WTC11 (cell line): ENCODE measurements at places on chromosomes 1 and 21. TPM values are rescaled to one million over a fixed set of nuclear protein-coding genes. Genes with fewer than 3 reads are reported as not detected.
A peak's percentile ranks its signal among the peaks of the same experiment; 100 is the strongest.

DNA sequence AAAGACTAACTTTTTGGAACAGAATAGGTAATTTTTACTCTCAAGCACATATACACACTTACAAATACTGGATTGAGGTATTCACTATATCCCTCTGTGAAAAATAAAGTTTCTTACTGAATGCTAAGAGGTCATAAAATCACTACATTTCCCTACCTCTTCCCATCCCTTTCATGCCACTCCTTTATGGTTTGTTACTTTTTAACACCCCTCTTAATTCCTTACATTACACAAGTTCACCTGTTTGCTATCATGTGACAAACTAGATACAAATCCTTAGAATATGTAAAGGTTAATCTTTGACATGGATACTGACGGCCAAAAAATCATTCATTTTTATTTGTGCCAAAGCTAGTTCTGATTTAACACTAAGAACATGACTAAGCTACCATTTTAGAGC is 6.8 kb upstream of the DCAF6 start:
- no peak overlapping the region for H3K4me3 ChIP-seq
- H3K27me3 ChIP-seq: no peaks in the 10 kb centered on the region
- no peaks in the 10 kb centered on the region for H3K36me3 ChIP-seq
- peaks cover 37% of the 10 kb centered on the region for H3K4me1 ChIP-seq

DNA sequence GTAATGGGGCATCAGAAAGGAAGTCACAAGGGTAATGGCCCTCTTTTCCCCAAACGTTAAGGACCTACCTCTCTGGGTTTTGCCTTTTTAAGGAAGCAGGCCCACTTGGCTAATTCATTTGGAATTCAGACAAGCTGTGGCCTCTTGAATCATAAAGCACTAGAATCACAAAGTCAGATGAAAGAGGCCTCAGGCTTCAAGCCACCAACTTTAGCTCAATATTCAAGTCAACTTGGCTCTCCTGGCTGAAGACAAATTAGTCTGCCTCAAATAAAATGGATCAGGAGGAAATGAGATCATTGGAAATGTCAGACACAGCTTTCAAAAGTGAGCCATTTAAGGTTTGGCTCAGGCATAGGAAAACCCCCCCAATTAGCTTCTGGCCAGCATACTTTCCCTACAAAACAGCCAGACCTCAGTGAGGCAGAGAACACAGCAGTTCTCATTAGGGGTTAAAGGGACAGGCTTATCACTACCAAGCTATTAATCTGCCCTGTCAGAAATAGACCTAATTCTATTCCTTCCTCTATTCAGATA is 34.3 kb downstream of the SLC35D1 start:
- DNase-seq: no peak
- no peak overlapping the region for H3K4me3 ChIP-seq
- H3K27ac ChIP-seq: peak overlapping the region; percentile 30; the same call in 1 of the 2 replicates
- H3K4me1 ChIP-seq: peaks cover 29% of the 10 kb centered on the region
- H3K36me3 ChIP-seq: no peaks in the 10 kb centered on the region

DNA sequence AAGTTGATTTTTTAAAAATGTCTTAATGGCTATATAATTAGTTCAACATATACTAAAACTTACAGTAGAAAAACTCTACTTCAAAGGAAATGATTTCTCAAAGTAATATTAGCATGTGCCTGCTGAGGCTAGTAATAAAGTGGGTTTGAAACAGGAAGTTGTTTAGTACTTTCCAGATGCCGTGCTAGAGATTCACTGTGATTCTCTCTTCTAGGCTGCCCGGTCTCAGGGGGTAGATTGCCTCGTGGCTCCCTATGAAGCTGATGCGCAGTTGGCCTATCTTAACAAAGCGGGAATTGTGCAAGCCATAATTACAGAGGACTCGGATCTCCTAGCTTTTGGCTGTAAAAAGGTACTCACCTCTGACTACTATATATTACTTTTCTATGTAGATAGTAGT is 9.1 kb downstream of the EXO1 start:
- H3K27me3 ChIP-seq: no peaks in the 10 kb centered on the region
- H3K36me3 ChIP-seq: peaks cover 65% of the 10 kb centered on the region
- H3K4me1 ChIP-seq: no peaks in the 10 kb centered on the region
- no peak overlapping the region for H3K27ac ChIP-seq
- H3K4me3 ChIP-seq: no peak overlapping the region

- no peak overlapping the region for H3K27ac ChIP-seq
- no peak overlapping the region for H3K4me3 ChIP-seq
- peaks cover 32% of the 10 kb centered on the region for H3K4me1 ChIP-seq
- H3K27me3 ChIP-seq: no peaks in the 10 kb centered on the region; the same call in 1 of the 2 replicates
These were observed 40.4 kb downstream of the KCNJ15 start for GRCh38 chr21:38297194-38297631.

- no peaks in the 10 kb centered on the region for H3K4me1 ChIP-seq
- no peak overlapping the region for H3K27ac ChIP-seq
- DNase-seq: no peak
- H3K27me3 ChIP-seq: no peaks in the 10 kb centered on the region
- no peak overlapping the region for H3K4me3 ChIP-seq
These were observed 68.2 kb downstream of the ERO1B start for GRCh38 chr1:236213534-236213933.

DNA sequence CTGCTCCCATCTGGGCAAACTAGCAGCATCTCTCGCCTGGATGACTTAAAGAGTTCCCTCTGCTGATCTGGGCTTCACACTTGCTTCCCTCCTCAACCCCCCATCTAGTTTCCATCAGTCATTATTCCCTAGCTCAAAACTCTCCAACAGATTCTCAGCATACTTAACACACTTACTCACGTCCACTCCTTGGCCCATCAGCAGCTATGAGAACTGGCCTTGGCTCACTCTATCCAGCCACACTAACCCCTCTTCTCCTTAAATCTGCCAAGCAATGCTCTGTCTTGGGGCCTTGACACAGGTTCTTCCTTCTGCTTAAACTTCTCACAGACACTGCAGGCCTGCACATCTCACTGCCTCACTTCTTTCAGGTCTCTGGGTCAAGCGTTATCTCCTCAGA is 41.6 kb downstream of the GNG12 start:
- H3K27ac ChIP-seq: peak overlapping the region; percentile 11
- peaks cover 3% of the 10 kb centered on the region; the same call in 1 of the 2 replicates for H3K36me3 ChIP-seq
- H3K4me3 ChIP-seq: no peak overlapping the region
- no peaks in the 10 kb centered on the region for H3K27me3 ChIP-seq
- peaks cover 53% of the 10 kb centered on the region for H3K4me1 ChIP-seq

- no peaks in the 10 kb centered on the region for H3K4me1 ChIP-seq
- peaks cover 58% of the 10 kb centered on the region for H3K27me3 ChIP-seq
- H3K27ac ChIP-seq: no peak overlapping the region
- DNase-seq: no peak
- no peak overlapping the region for H3K4me3 ChIP-seq
These were observed 1528.6 kb upstream of the TPTE start for GRCh38 chr21:8992731-8993174.

DNA sequence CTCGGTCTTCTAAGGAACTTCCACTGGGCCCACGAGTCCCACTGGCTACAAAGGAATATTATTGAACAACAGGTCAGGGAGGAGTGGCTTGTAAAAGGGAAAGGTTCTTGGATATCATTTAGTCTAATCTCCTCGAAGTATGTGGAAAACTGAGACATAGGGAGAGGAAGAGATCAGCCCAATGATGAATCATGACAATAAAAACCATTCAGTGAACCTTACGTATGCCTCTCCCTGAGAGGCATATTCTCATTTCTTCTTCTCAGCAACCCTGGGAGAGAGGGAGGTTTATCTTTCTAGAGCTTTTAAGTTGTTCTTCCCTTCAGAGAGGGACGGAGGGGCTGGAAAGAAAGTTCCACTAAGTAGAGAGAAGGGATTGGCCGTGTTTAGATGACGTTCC is 5.3 kb upstream of the MOB3C start:
- peaks cover 9% of the 10 kb centered on the region for H3K4me1 ChIP-seq
- peaks cover 25% of the 10 kb centered on the region for H3K27me3 ChIP-seq
- no peaks in the 10 kb centered on the region for H3K36me3 ChIP-seq
- H3K4me3 ChIP-seq: no peak overlapping the region

- peak overlapping the region; percentile 46; the same call in 1 of the 2 replicates for H3K4me3 ChIP-seq
- peaks cover 2% of the 10 kb centered on the region; the same call in 1 of the 2 replicates for H3K36me3 ChIP-seq
- no peak overlapping the region; the same call in 1 of the 2 replicates for H3K27ac ChIP-seq
- DNase-seq: no peak
- no peaks in the 10 kb centered on the region for H3K27me3 ChIP-seq
- H3K4me1 ChIP-seq: peaks cover 11% of the 10 kb centered on the region
These were observed 2.3 kb downstream of the FAAP20 start for GRCh38 chr1:2192031-2192995.

GRCh38 chr1:185520188-185520920 is 203.3 kb upstream of the IVNS1ABP start:
- H3K36me3 ChIP-seq: peaks cover 76% of the 10 kb centered on the region
- peaks cover 5% of the 10 kb centered on the region; the same call in 1 of the 2 replicates for H3K27me3 ChIP-seq
- DNase-seq: no peak
- no peaks in the 10 kb centered on the region for H3K4me1 ChIP-seq

- H3K4me3 ChIP-seq: peak overlapping the region; percentile 34
- DNase-seq: no peak
These were observed 31.8 kb downstream of the AHDC1 start for GRCh38 chr1:27572019-27572678.

- no peaks in the 10 kb centered on the region for H3K27me3 ChIP-seq
- H3K4me3 ChIP-seq: no peak overlapping the region
- no peaks in the 10 kb centered on the region for H3K36me3 ChIP-seq
- DNase-seq: no peak
These were observed 280.5 kb upstream of the CAMK1G start for GRCh38 chr1:209302779-209303568.

Gene PDZK1IP1
- total RNA-seq: not detected in 3 replicates

Gene ANKRD45
- 1.1 to 2.2 TPM (median 1.3 TPM) in 3 replicates for total RNA-seq
